Caudate nucleus (tissue), 63 donors: ENCODE measurements at places on chromosomes 12 and 14.

- DNase-seq, result no peak
These were observed 64.0 kb downstream of the NUMB start for GRCh38 chr14:73394317-73394716.

DNA sequence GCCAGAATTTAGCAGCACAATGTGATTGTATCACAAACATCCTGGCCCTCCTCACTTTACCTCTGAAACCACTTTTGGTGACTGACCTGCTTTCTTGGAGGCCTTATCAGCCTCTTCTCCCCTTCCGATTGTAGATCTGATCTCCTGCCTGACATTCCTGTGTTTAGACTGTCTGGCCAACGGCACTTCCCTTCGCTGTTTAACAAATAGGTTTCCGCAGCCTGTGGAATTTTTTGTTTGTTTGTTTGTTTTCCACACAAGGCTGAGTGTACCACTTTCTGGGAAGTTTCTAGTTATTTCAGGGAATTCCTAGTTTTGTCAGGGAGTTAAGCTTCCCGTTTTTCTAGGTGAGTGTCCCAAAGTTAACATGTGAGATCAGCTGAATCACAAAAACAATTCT, 65.9 kb upstream of the CDKN3 start:
- DNase-seq, result no peak

DNA sequence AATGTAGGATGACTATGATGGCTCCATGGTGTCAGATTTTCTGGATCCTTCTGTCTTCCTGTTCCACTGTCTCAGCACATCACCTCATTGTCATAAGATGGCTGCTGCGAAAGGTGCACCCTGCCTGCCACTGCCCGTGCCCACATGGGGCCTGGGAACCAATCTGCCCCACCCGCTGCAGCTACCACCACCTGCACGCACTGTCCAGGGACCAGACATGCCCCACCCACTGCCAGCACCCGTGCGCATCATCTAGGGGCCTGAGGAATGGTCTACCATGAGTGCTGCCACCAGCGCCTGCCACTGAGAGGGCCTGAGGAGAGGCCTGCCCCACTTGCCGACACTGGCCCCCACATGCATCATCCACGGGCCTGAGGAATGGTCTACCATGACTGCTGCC, 23.8 kb downstream of the CYP46A1 start:
- DNase-seq, result no peak

DNA sequence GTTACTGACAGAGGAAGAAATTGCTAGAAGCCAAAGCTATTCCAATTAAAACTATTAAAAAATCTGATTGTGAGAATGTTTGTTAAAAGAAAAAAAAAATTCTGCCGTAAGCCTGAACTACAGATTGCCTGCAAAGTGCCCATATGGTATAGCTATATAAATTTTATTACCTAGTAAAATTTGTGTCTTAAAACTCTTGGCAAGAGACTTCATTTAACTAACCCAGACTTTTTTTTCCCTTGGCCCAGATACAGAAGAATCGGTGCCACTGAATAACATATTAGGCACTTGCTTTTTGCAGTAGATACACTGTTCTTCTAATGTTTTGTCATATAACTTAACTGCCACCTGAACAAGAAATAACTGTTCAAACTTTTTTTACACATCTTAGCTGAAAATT, 125.5 kb downstream of the RPS29 start:
- no peak for DNase-seq

- DNase-seq, result no peak
These were observed 40.3 kb downstream of the IFNG start for GRCh38 chr12:68119250-68119649.

DNA sequence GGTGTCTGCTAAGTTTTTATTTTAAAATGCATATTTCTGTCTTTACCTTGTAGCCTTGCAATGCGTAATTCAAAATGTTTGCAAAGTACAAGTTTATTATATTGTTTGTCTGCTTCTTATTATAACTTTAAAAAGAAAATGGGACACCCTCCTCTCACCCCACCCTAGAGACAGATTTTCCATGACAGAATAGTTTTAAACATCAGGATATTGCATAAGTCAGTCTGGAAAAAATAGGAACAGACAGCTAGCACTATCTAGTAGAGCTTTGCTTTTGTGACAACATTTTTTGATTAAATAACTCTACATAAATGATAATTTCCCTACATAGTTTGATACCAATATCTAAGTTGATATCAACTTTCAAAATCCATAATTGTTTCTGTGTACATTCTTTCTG, 71.3 kb downstream of the PDE3A start:
- DNase-seq, result no peak

DNA sequence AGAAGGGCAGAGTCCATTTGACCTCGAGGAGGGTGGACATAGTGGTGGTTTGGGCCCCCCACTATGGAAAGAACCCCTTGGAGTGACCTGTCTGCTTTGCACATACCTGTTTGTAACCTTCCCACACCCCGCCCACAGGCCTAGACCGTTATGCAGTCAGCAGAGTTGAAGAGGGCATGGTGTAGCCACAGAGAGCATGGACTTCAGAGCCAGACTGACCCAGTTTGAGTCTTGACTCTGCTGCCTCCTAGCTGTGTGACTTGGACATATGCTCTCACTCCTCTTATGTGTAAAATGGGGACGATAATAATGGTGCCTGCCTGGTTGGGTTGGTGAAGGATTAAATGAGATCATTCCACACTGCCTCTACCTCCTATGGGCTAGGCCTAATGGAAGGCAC, 40.9 kb upstream of the NOS1 start:
- DNase-seq, result no peak

GRCh38 chr12:48946205-48946604, 11.1 kb downstream of the ARF3 start:
- DNase-seq, result no peak

GRCh38 chr12:62435303-62436163, 31.1 kb upstream of the MON2 start:
- no peak for DNase-seq

GRCh38 chr12:17642340-17642650, 447.7 kb downstream of the RERGL start:
- no peak for DNase-seq

GRCh38 chr12:58881816-58882215, 38.5 kb downstream of the LRIG3 start:
- DNase-seq, result no peak

GRCh38 chr12:15368812-15369211, 46.5 kb downstream of the PTPRO start:
- no peak for DNase-seq

GRCh38 chr12:84787253-84787652, 125.3 kb downstream of the SLC6A15 start:
- no peak for DNase-seq

DNA sequence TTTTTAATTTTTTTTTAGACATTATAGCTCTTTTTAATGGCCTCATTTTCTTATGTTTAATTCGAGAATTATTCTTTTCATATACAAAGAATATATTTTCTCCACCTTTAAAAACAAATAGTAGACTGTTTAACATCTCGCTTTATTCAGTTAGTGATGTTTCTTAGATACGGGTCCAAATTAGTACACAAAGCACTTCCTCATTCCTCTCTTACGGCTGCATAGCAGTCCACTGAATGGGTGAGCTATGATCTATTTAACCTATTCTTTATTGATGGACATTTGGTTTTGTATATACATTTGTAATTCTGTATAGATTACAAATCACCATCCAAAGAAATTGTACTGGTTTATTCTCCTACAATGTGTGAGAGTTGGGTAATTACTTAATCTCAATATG, 8.3 kb upstream of the GPR162 start:
- DNase-seq, result no peak

DNA sequence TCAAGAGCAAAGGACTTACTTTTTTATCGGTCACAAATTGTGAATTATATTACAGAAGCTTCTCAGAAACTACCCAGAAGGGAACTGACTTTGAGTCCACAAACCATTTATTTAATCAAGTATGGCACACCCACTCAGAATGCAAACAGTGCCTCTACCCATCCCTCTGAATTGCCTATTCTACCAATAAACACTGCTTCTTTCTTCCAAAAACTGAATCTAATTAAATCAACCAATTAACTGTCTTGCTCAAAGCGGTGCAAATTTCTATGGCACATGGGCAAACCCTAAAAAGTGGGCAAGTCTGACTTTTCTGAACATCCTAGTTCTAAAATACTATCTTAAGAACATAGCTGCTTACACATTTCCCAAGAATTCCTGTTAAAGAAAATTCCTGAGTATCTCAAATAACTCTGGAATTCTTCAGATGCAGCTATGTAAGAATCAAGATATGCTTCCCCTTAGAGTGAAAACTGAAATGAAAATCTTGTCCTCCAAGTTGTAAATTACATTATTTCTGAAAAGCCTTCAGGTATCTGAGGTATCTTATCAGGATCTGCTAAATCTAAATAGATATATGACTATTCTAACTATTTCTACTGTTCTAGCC, 4.3 kb downstream of the SPTLC2 start:
- DNase-seq, result no peak

DNA sequence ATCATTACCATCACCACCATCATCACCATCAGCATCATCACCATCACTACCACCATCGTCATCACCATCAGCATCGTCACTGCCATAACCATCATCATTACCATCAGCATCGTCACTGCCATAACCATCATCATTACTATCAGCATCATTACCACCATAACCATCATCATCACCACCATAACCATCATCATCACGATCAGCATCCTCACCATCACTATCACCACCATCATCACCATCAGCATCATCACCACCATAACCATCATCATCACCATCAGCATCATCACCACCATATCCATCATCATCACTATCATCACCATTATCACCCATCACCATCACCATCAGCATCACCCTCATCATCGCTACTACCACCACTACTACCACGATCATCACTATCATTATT, 493.9 kb upstream of the TBX3 start:
- DNase-seq, result no peak

- no peak for DNase-seq
These were observed 74.5 kb downstream of the KCNK10 start for GRCh38 chr14:88248606-88249005.

- peak; percentile 15 for DNase-seq
These were observed 215.9 kb downstream of the CHST11 start for GRCh38 chr12:104672501-104673265.

DNA sequence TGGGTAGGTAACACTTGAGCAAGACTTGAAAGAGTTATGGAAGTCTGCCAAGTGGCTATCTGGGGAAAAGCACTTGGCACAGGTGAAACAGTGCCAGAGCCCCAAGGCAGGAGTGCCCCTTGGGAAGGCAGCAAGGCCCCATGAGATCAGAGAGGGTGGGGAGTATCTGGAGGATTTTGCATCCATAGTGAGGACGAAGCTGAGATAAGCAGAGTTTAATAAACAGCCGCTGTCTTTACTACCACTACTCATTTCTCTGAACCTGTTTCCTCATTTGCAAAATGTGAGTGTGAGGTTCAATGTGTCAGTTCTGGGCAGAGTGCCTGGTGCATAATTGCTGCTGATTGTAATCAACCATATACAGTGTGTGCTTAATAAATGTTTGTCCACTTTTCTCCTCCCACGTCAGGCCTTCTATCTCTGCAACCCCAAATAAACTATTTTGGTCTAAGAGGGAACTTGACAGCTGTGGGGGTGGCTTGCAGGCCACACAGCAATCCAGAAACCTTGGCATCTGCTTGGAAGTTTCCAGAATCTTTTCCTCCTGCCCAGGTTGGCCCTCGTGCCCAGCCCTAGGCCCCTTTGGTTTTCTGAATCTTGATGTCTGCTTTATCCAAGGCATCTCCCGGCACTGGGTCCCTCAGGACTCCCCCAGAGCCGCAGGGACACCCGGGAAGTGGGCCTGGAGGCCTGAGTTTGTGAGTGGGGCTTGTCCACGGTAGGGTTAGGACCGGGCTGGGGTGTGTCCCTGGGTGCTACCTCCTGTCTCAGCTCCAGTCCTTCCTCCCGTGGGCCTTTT, 4.5 kb downstream of the ABCB9 start:
- DNase-seq, result no peak

GRCh38 chr12:132178801-132179401, 34.6 kb downstream of the NOC4L start:
- no peak for DNase-seq

GRCh38 chr12:93989949-93990348, 158.4 kb upstream of the PLXNC1 start:
- DNase-seq, result no peak

- DNase-seq, result no peak
These were observed 9.0 kb downstream of the GPR84 start for GRCh38 chr12:54355104-54355815.

DNA sequence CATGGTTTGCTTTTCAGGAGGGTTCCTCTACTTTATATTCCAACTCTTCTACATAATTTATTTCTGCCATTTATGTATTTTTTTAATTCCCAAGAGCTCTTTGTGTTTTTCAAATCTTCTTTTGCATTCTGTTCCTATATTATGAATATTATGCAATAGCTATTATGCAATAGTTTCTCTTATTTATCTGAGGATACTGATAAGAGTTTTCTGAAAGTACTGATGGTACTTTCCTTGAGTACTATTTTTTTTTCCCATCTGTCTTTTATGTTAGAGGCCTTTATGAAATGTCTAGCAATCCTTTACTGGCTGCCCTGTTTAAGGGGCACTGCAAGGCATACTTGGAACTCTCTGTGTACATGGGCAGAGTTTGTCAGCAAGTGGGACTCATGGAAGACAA, 93.4 kb downstream of the SLC41A2 start:
- no peak for DNase-seq

DNA sequence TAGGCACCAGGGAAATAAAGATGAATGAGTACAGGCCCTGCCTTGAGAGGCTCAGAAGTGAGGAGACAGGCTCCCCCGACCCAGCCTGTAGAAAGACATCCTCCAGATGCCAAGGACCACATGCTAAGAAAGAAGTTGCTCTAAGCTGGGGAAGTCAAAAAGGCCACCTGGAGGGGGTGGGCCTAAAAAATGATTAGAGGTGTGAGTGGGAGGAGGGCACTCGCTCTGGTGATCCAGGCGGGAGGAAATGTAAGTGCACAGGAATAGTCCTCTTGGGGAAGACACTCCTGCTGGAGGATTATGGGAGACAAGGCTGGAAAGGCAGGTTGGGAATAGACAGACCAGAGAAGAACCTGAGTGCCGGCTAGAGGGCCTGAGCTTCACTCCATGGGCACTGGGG, 32.2 kb downstream of the SMUG1 start:
- no peak for DNase-seq

- no peak for DNase-seq
These were observed 280.9 kb downstream of the LRIG3 start for GRCh38 chr12:58639318-58639934.

DNA sequence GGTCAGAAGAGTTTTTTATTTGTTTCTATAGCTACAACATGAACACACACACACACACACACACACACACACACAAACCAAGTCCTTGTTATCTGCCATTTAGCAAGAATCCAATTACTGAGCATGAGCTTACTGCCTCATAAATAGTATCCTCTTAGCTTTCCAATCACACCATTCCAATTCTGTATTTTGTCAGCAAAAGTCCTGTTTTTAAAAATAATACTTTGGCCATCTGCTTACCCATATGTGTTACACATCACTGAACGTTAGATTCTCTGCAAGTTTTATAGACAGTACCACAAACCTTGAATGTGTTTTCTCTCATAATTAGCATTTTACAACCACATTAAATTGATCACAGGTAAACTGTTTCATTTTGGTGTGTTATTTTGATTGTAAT, 1905.4 kb upstream of the FLRT2 start:
- DNase-seq, result no peak

GRCh38 chr12:113359133-113359938, 949 bp downstream of the PLBD2 start:
- DNase-seq, result peak; percentile 34
